NCI-H510A treated with DMSO at 0.1 percent for 48 hours (cell line): ENCODE measurements at places on chromosomes 11 and 22.

DNA sequence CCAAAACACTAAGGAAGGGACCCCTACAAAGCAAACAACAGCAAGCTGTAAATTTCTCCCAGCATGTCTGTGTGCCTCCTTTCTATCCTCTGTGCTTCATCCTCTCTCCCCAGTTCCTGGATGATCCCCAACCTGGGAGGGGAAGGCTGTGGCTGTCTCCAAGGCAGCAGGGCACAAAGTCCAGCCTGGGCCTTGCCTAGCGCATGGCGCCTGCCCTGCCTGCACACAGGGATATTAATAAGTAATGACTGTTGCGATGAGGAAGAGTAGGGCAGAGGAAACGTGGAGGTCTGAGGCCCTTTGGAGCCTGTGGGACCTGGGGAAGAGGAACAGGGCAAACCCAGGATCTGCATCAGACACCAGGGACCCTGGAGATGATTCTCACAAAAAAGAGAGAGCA is 2.0 kb downstream of the USH1C start:
- DNase-seq = no peak

- no peak for DNase-seq
These were observed 16.0 kb downstream of the CACNG2 start for GRCh38 chr22:36687516-36687915.

- peak; percentile 16 for DNase-seq
These were observed at the start of gene CYB5R2 for GRCh38 chr11:7672960-7673723. TSS of gene CYB5R2 (minus strand) at chr11:7673500. CDS start at chr11:7672825, 675 bp downstream.

DNA sequence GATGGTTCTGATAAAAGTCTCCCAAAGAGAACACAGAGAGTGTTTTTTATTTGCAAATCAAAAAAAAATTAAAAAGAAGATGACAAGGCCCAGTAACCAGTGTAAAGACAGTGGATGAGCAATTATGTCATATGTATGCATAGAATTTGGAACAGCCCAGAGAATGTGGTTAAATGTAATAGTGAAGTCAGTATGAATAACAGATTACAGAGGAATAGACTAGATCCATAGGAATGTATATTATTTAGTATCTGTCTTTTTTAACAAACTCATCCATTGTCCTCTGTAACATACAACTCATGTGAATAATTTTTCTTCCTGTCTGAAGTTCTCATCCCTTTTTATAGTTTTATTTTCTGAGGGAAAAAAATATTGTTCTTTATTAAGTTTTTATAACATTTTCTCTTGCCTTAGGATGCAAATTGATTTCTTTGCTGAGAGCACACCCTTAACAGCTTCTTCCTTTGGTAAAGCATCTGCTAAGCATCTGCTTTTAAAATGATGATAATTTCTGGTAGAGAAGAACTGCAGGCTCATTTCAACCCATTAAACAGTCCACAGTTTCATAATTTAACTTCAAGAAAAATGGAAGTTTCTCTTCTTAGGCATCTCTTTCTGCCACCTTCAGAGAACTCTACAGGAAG is 266.5 kb upstream of the MTNR1B start:
- no peak for DNase-seq

GRCh38 chr22:33785283-33785968 is 134.8 kb downstream of the LARGE1 start:
- no peak for DNase-seq

DNA sequence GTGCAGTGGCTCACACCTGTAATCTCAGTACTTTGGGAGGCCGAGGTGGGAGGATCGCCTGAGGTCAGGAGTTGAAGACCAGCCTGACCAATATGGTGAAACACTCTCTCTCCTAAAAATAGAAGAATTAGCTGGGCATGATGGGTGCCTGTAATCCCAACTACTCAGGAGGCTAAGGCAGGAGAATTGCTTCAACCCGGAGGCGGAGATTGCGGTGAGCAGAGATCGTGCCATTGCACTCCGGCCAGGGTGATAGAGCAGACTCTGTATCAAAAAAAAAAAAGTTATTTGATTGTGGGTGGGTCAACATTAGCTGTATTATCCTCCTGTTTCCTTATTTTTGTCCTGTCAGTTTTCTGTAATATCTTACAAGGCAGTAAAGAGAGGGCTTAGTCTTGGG is 11.9 kb upstream of the RFPL1 start:
- DNase-seq = no peak

DNA sequence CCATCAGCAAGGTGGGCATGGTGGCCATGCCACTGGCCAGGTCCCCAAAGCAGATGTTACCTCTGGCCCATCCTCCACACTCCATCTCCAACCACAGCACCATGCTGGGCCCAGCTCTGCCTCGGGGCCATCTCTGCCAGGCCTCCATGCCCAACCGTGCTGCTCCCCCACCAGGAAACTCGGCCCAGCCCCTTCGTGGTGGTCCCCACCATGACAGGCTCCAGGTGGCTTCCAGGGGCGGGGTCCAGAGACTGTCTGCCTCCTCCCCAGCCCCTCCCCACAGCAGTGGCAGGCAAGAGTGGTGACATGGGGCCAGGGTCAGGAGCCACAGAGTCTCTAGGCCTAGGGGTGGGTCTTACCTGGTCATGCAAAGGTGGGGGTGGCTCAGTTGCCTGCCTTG is 27.3 kb downstream of the OR10D3 start:
- no peak for DNase-seq

- DNase-seq = no peak
These were observed 48.4 kb upstream of the MUC15 start for GRCh38 chr11:26620282-26621045.

GRCh38 chr22:38940811-38941384 is 16.5 kb upstream of the APOBEC3A start:
- no peak for DNase-seq

DNA sequence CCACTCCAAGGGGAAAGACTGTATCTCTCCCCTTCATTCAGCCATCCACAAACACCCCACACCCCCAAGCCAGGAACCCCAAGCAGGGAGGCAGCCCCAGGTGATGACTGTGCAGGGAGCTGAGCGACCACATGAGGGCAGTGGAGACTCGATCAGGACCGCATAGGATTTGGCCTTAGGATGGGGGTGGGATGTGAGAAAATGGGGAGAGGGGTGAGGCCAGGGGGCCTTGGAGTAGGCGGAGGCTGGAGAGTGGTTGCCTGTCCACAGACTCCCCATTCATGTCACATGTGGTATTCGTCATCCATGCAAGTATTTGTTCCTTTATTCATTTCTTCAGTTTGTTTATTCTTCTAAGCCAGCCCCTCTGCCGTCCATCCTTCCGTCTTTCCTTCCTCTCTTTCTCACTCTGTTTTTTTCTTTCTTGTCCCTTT is 2.7 kb upstream of the RHOD start:
- peak; percentile 53 for DNase-seq

GRCh38 chr11:62687508-62688396 is 1.6 kb downstream of the LRRN4CL start:
- no peak for DNase-seq

GRCh38 chr11:93209466-93209865 is 11.7 kb upstream of the SLC36A4 start:
- no peak for DNase-seq

DNA sequence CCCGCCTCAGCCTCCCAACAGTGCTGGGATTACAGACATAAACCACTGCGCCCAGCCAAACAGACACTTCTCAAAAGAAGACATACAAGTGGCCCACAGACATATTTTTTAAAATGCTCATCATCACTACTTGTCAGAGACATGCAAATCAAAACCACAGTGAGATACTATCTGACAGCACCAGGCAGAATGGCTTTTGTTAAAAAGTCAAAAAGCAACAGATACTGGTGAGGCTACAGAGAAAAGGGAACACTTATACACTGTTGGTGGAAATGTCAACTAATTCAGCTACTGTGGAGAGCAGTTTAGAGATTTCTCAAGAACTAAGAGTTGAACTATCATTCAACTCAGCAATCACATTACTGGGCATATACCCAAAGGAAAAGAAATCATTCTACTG is 67.0 kb downstream of the ARHGAP20 start:
- no peak for DNase-seq

GRCh38 chr22:26675687-26676268 is 18.4 kb downstream of the MIAT start:
- no peak for DNase-seq

GRCh38 chr11:99537681-99538080 is 516.9 kb downstream of the CNTN5 start:
- no peak for DNase-seq

DNA sequence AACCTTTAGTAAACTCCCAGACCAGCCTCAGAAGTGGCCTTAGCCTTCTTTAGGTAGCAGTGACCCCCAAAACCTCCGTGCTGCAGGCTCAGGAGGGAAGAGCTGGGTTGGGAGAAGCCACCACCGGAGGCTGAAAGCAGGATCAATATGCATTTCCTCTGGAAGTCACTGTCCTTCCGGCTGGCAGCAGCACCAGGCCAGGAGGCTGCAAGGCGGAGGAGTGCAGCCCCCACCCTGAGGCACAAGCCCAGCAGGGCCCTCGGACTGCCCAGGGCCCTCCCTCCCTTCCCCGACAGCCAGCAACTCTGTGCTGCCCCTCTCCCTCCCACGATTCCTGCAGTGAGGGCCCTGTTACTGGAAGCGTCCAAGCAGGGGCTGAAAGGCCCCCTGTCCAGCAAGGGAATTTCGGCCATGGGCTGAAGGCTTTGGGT is 3.2 kb upstream of the NRXN2 start:
- no peak for DNase-seq

- no peak for DNase-seq
These were observed 145.8 kb downstream of the APOL5 start for GRCh38 chr22:35863432-35863831.

- DNase-seq = peak; percentile 50
These were observed 517 bp downstream of the SPINDOC start for GRCh38 chr11:63813563-63814382.

- no peak for DNase-seq
These were observed 744.3 kb downstream of the NTM start for GRCh38 chr11:132114743-132115142.

- DNase-seq = no peak
These were observed 35.0 kb upstream of the MAPK1 start for GRCh38 chr22:21902296-21903087.

DNA sequence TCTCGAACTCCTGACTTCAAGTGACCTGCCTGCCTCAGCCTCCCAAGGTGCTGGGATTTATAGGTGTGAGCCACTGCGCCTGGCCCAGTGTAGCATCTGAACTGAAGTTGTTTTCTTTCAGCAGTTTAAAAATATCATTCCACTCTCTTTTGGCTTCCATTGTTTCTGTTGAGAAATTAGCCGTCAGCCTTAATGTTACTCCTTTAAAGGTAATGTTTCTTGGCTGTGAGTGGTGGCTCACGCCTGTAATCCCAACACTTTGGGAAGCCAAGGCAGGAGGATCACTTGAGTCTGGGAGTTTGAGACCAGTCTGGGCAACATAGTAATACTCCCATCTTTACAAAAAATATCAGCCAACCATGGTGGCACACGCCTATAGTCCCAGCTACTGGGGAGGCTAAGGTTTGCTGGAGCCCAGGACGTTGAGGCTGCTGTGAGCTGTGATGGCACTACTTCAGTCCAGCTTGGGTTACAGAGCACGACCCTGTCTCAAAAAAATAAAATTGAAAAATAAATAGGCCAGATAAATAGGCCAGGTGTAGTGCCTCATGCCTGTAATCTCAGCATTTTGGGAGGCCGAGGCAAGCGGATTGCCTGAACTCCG is 25.9 kb downstream of the MCAM start:
- no peak for DNase-seq

GRCh38 chr11:34640050-34640923 is 19.4 kb downstream of the EHF start:
- no peak for DNase-seq

DNA sequence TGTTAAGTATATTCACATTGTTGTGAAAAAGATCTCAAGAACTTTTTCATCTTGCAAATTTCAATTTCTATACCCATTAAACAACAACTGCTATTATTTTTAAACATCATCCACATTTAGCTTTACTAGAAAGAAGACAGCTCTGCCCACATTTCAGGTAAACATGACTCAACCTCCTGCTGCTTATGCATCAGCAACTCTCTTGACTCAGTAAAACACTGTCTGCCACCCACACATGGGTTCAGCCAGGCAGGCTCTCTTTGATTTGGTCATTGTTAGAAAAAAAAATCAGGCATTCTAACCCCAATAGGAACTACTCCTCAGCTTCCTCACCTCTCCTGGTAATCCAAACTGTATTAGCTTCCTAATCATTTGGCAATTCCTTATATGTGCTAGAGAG is 5.1 kb upstream of the ENDOD1 start:
- no peak for DNase-seq

DNA sequence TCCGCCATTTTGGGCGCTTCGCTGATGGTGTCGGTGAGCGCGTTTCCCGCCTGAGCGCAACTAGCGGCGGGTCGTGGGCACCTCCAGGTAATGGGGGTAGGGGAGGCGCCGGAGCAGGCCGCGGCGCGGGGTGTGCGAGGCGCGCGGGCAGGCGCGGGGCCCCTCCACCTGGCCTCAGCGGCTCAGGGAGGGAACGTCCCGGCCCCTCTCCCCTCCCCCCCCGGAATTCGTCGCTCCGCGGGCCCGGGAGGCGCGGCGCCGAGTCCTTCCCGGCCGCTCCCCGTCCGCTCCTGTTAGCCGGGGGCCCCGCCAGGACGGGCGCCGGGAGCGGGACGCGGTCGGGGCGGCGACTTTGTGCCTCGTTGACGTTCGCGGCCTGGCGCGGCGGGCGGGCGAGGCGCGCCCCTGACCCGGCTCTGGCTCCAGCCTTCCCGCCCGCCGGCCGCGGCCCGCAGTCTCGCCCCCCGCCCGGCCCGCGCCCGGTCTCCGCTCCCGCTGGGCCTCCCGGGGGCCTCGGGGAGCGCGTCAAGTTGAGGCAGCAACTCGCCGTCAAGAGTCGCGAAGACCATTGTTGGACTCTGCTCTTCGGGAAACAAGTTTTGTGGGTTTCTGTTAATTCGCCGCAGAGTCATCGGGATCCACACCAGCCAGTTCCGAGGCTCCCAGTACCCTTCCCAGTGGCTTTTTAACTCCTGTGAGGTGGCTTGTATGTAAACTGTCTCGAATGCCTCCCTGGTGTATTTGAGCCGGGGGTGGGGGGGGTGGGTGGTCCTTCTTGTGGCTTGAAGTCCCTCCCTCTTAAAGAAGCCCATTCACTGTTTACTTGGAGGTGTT is at the start of gene PPP6R3:
Gene PPP6R3, plus strand, starts transcription at position 12 of the 834 bp plus-strand sequence. CDS start 76,913 bp downstream, outside the sequence.
- DNase-seq = peak; percentile 36

DNA sequence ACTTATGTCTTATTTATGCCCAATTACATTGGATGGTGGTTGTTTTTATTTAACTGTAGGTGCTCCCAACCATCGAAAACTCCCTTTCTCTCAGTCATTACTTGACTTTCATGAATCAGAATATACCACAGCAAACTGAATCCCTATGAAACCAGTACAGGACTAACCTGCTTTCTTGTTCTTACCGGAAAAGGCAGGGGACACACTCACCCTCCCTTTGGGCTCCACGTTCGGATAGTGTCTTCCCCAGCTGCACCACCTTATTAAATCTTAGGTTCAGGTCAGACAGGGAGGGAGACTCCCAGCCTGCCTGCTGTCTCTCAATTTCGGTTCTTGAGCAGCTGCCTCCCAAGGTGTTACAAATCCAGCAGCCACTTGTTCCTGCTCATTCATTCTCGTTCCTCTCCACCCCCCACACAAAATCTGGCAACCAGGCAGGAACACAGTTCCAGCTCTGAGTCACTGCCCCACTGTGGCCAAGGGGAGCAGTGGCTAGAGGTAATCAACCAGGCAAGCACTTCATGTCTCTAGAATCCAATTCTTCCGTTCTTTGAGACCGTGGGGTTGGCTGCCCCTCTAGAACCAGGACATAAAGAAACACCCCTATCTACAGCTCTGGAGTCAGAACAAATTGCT is 133.0 kb downstream of the PLEKHA7 start:
- DNase-seq = no peak

GRCh38 chr11:15117751-15118150 is 3.0 kb downstream of the INSC start:
- DNase-seq = no peak

- DNase-seq = no peak
These were observed 139.5 kb downstream of the SOX6 start for GRCh38 chr11:16216831-16217230.
